SHP77 (cell line): ENCODE measurements at places on chromosomes 1 and 21.

DNA sequence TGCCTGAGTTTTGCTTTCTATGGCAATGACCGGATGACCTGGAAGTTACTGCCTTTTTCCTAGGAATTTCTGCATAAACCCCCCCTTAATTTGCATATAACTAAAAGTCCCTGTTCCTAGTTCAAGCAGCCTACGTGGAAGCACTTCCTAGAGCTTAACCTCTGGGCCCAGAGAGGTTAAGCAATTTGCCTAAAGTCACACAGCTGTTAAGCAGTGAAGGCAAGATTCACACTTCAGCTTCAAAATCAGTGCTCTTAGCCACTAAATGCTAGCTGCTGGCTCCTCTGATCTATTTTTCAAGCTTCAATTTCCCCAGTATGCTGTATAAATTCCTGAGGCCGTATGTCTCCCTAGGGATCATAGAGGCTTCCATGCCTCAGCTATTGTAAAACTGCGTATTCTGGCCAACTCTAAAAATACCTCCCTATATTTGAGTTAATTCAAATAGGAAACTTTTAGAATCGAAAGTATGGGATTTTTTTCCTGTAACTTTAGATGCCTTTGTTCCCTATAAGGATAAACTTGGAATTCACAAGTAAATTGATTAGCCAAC is 53.1 kb upstream of the CD5L start:
- DNase-seq = no peak

DNA sequence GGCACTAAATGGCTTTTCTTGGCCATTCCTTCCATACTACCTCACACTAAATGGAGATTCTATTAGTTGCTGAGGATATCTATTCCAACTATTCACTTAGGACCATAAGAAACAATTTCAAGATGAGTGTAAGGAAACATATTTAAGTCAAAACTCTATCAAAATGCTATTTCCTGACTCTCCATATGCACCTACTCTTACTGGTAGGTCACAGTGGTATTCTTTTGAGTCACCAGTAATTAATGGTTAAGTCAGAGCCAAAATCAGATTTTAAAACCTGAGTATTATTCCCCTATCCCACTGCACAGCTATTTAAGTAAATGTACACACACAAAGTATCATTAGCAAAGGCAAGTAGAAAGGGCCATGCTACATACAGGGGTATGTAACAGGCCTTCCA is 50.3 kb downstream of the ARID4B start:
- DNase-seq = no peak

GRCh38 chr1:241482761-241483250 is 36.7 kb downstream of the FH start:
- no peak for DNase-seq

- no peak for DNase-seq
These were observed 18.1 kb upstream of the POFUT2 start for GRCh38 chr21:45305836-45306235.

GRCh38 chr1:38328278-38329035 is 281.9 kb upstream of the POU3F1 start:
- no peak for DNase-seq

DNA sequence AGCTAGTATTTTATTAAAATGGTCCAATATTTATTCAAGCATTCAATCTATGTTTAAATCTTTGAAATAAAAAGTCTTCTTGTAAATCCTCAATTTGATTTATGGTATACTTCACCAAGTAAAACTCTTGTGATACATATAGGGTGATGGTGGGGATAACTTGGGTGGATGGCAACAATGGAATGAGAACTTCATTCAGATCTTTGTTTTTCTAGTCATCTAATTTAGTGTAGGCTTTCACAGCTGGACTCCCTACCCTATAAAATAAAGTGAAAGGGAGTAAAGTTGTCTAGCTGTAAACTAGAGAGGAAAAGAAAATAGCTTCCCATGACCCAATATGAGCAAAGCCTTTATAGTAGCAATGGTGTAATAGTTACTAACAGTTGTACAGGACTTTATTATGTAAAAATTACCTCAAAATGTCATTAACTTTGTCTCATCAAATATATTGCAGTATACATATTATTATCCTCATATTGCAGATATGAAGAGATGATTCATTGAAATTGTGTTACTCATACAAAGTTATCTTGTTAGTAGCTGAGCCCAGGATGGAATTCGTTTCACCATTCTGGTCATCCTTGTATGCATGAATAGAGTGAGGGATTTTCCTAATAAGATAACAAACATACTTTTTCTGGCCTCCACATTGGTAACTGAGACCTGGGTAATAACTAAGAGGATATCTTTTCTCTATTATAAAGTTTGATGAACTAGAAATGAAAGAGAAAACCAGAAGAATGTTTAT is 1377.7 kb upstream of the ADGRL4 start:
- DNase-seq = no peak

DNA sequence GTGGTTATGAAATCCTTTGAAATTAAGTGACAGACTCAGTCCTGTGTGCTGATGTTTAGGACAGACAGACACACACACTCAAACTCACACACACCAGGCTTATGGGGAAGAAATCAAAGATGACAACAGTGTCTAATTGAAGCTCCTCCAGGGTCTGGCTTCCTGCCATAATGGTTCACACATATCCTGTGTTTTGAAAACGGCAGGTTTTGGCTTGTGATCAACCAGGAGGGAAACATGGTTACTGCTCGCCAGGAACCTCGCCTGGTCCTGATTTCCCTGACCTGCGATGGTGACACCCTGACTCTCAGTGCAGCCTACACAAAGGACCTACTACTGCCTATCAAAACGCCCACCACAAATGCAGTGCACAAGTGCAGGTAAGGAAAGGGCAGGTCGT is 4.6 kb downstream of the MTARC1 start:
- DNase-seq = no peak

GRCh38 chr1:10193288-10193687 is 17.1 kb upstream of the KIF1B start:
- no peak for DNase-seq

GRCh38 chr1:92797297-92797696 is 12.4 kb upstream of the EVI5 start:
- DNase-seq = no peak

GRCh38 chr21:46421191-46421750 is 37.4 kb upstream of the DIP2A start:
- no peak for DNase-seq

DNA sequence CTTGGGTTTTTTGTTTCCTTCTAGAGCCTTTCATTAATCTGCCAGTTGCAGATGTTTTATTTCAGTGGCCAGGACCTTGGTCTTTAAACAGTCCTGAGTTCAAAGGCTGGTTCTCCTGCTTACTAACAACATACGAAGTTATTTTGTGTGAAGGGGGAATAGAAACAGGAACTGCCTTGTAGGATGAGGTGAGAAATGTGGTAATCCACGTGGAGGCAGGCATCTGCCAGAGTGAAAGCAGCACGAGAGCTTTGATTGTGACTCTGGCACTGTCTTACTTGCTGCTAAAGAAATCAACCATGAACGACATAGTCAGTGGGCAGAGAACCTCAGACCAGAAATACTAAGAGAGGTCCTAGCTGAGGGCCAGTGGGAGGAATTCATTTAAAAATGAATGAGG is 30.4 kb downstream of the TMEM63A start:
- DNase-seq = no peak

DNA sequence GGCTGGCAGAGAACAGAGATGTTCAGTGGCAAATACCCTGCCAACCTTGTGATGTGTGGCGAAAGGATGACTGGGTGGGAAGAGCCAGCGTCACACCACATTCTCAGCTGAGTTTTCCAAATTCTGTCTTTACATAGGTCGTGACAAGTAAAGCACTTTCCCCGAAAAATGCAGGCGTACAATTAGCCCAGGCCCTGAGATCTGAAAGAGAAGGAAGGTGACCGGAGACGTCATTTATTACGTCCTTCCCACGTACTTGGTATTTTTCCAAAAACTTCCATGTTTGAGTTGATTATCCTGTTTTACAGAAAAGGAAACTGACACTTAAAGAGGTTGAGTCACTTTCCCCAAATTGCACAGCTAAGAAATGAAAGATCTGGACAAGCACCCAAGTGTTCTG is 413.3 kb downstream of the PRDM2 start:
- DNase-seq = no peak

DNA sequence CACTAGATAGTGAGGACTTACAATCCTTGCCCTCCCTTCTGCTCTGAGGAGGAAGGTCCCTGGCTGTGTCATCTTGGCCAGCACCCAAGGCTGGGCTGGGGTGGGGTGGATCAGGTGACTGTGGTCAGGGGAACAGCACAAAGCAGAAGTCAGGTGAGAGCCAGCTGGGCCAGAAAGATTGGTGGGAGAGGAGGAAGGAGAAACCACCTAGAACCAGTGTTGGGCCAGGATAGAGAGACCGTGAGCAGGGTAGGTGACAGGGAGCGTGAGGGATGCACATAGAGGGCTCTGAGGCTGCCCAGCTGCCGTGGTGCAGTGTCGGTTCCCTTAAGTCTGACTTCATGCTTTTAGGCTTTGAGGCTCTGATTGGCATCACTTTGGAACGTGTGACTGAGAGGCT is 22.7 kb downstream of the NCF2 start:
- DNase-seq = peak; percentile 10

DNA sequence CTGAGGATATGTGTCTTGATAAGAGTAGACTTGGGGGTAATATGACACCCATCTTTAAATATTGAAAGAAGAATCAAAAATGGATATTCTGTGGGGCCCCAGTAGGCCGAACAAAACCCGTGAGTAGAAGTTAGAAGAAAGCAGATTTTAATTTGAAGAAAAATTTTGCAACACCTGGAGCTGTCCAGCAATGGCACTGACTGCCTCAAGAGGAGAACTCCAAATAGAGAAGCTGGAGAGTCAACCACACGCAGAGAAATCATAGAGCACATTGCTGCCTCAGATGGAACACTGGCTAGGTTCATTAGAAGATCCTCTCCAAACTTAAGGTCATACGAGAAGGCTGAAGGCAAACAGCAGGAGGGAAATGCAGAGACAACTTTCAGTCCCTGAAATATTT is 6.8 kb downstream of the NHLH1 start:
- DNase-seq = no peak

GRCh38 chr1:10378081-10378841 is 20.6 kb upstream of the PGD start:
- DNase-seq = no peak

DNA sequence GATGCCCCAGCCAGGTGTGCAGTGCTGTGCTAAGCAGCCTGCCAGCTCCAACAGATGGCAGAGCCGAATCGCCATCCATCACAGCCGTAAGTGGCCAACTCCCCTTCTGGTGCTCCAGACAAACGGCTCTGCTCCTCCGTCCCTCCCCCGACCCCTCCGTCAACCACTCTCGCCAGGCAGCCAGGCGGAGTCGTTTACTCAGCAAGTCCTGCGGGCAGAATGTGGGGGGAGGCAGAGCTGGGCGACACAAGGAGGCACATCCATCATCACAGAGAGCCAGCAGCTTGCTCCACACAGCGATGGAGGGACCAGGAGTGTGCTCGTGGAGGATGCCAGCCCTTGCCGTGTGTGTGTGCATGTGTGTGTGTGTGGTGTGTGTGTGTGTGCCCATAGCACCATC is 206.6 kb upstream of the GRIK3 start:
- peak; percentile 47 for DNase-seq

GRCh38 chr1:90722874-90723589 is 5.9 kb upstream of the BARHL2 start:
- DNase-seq = no peak

DNA sequence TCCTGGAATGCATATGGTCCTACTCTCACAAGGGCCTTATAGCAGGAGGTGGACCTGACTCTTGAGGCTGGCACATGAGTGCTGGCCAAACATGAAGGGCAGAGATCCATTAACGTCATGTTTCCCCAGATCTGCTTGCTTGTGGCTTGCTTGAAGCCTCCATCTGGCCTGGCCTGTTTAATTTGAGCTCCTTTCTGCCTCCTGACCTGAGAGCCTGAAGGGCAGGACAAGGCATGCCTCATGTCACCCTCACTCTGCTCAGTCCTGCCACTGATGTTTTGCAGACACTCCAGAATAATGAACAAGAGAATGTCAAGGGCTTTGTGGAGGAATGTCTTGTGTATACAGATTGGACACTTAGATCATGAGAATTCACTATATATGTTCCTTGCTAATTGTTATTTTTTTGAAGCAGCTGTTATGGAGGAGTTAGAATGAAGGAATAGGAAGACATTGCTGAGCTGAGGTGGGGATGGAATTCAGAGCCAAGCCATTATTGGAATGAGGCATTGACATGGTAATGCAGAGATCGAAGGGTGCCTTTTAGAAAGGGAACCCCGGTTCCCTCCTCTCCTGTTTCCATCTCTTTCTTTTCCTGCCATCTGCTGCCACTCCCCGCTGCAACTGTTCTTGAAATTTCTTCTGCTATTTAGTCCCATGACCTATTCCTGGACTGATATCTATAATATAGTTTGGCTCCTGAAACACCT is 457.0 kb upstream of the PROX1 start:
- no peak for DNase-seq

GRCh38 chr21:40668555-40669275 is 178.2 kb downstream of the DSCAM start:
- no peak for DNase-seq

- DNase-seq = no peak
These were observed 25.6 kb downstream of the MIS18A start for GRCh38 chr21:32253215-32253641.

DNA sequence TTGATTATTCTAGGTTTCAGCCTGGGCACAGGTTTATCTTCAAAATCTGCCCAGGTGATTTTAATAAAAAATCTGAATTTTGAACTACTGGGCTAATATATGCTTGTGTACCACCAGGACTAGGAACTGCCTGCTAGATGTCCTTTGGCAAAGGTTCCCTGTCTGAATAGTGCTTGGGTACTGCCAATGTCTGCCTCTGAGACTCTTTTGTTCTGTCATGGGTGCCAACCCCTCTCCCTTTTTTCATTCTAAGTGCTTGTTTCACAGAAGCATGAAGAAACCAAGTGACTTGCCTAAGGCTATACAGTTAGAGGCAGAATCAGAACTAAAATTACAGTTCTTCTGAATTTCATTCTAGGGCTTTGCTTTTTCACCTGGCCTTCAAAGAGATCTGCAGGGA is 106.3 kb upstream of the CACHD1 start:
- DNase-seq = no peak

DNA sequence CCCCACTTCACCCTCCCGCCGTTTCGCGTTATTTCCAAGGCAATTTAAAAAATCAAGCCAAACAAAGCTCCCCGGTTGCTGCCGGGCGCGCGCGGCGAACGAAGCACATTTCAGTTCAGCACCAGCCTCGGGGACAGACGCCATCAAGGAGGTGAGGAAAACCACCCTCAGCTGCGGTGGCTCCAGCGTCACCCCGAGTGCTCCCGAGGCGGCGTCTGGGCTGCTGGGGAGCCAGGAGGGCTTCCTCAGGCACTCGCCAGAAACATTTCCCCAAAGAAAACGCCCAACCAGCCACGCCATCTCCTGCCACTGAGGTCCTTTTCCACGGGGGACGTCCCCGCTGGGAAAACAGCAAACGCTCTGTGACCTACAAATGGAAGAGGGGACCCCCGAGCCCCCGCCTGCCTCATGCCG is 623 bp downstream of the GNG4 start:
- no peak for DNase-seq
